A549 treated with RU486 at 1 μM for 4 hours (cell line): ENCODE measurements at places on chromosomes 16 and 17. TPM values are rescaled to one million over a fixed set of nuclear protein-coding genes. Genes with fewer than 3 reads are reported as not detected.

The MYO15A gene
- total RNA-seq: 0.30 to 0.63 TPM (median 0.42 TPM) in 5 replicates

The MPO gene
- total RNA-seq: not detected in 5 replicates

The SRL gene
- total RNA-seq: 0.02 to 0.08 TPM (median 0.04 TPM) in 4 of 5 replicates, not detected in the other

The CAMKK1 gene
- total RNA-seq: 14.3 to 15.7 TPM (median 15.3 TPM) in 5 replicates

The ORC6 gene
- total RNA-seq: 44.7 to 53.3 TPM (median 46.6 TPM) in 5 replicates

The TNFRSF13B gene
- not detected in 5 replicates for total RNA-seq

The HOXB1 gene
- total RNA-seq: not detected in 5 replicates

The GNGT2 gene
- 0.42 to 0.62 TPM (median 0.47 TPM) in 4 of 5 replicates, not detected in the other for total RNA-seq

The COX10 gene
- 18.6 to 20.8 TPM (median 19.7 TPM) in 5 replicates for total RNA-seq

The PSMD7 gene
- total RNA-seq: 129 to 183 TPM (median 143 TPM) in 5 replicates

The PRR35 gene
- total RNA-seq: 0.06 to 0.18 TPM (median 0.13 TPM) in 5 replicates

The SHCBP1 gene
- 26.4 to 39.2 TPM (median 37.4 TPM) in 5 replicates for total RNA-seq

The KRT26 gene
- total RNA-seq: not detected in 5 replicates

The RHBDF1 gene
- total RNA-seq: 17.0 to 29.1 TPM (median 25.8 TPM) in 5 replicates

The ZNF624 gene
- 2.0 to 3.2 TPM (median 2.1 TPM) in 5 replicates for total RNA-seq

The CYB561 gene
- total RNA-seq: 22.8 to 31.6 TPM (median 30.3 TPM) in 5 replicates
